ENCODE measurements at places on chromosomes 5 and 9. TPM values are rescaled to one million over a fixed set of nuclear protein-coding genes. Genes with fewer than 3 reads are reported as not detected.

DNA sequence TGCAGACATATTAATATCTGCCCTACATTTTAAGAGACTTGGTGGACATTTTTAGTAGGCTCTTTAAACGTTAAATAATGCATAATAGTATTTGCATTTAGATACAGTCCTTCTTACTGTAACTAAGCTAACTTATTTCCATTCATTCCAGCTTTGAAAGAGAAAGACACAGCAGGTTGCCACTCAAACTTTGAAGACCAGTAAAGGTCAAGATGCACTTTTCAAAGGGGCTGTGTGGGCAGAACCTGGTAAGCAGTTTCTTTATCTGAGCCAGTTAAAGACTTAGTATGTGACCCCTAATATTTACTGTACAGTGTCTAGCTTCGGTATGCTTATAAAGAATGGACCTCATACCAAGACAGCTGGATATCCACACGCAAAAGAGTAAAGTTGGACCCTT lies 20.8 kb downstream of the PLGRKT start:
- DNase-seq = no peak

The NFIB gene
- total RNA-seq = 8.9 TPM

DNA sequence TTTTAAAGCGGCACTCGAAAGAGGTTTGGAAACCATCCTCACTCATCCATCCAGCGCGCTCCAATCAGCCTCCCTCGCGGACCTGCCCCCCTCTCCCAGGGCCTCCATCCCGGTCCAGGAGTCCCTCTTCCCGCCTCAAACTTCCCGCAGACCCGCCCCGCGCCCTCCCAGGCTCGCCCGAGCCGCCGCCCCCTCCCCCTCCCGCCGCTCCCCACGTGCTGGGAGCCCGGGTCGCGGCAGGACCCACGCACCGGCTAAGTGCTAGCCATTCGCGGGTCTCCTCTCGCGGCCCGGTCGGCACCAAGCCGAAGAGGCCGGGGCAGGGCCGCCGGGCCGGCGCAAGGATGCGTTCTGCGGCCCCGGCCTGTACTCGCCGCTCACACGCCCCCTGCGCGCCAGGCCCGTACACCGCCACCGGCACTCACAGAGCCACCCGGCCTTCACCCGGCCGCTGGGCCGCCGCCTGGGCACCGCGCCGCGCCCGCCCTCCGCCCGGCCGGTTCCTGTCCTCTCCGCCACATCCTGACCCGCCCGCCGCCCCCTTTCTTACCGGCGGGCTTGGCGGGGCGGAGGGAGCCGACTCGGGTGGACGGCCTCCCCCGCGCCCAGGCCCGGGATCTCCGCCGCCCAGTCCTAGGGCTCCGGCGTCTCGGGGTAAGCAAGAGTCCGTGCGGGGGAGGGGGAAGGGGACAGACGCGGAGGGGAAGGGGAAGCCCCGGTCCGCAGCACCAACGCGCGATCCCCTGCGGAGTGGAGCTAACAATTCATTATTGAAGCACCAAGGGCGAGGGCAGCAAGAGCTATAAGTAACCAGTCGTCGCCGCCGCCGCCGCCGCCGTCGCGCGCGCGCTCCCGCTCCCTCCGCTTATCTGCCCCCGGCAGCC lies 576 bp downstream of the CHD1 start:
- peak; percentile 60 for DNase-seq

DNA sequence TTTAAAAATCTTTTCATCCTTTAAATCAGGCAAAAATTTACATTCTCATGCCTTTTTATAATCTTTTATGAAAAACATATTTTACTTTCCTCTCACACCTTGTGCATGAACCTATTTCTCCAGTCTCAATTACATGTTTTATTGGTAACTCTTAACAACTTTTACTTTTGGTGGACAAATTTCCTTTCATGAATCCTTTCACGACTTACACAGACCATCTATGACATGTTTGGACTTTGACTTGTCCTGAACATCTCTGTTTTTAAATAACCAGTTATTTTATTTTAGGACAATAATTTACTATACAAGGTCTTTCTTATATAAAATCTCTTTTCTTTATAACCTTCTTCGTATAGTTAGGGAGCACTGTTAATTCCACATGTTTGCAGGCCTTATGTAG lies 26.5 kb upstream of the MTMR12 start:
- no peak for DNase-seq

The EGR1 gene
- total RNA-seq = 6.2 TPM

The FOXD4 gene
- total RNA-seq = 0.19 TPM

DNA sequence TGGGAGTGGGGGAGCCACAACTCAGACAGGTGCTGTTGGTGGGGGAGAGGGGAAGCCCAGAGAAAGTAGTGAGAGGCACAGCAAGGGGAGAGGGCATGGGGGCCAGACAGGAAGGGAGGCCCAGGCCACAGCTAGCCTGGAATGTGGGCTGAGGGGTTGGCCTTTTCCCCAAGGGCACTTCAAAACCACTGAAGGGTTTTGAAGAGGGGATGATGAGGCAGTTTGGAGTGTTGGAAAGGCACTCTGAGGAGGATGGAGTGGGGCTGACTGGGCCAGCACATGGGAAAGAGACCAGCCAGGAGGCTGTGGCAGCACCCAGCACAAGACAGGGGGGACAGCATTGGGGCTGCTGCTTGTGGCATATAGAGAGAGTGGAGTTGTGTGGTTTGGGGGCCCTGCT lies 3.8 kb downstream of the PSD2 start:
- no peak for DNase-seq

DNA sequence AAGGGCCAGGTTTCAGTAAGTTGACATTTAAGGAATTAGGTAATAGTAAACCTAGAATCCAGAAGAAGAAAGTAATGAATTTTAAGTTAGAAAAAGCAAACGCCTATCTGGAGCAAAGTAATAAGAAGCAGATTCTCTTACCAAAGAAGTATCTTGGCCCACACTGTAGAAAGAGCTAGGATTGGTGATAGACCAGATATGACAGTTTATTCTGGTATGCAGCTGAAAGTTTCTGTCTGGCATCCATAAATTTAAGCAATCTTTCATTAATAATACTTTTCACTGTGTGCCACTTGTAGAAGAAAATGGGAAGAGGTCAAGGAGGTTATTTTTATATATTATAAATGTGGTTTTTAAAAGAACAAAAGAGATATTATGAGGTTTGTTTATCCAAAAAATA lies 3.0 kb downstream of the RECK start:
- DNase-seq = no peak

GRCh38 chr9:136700304-136700703 lies 12.1 kb upstream of the DIPK1B start:
- DNase-seq = no peak

DNA sequence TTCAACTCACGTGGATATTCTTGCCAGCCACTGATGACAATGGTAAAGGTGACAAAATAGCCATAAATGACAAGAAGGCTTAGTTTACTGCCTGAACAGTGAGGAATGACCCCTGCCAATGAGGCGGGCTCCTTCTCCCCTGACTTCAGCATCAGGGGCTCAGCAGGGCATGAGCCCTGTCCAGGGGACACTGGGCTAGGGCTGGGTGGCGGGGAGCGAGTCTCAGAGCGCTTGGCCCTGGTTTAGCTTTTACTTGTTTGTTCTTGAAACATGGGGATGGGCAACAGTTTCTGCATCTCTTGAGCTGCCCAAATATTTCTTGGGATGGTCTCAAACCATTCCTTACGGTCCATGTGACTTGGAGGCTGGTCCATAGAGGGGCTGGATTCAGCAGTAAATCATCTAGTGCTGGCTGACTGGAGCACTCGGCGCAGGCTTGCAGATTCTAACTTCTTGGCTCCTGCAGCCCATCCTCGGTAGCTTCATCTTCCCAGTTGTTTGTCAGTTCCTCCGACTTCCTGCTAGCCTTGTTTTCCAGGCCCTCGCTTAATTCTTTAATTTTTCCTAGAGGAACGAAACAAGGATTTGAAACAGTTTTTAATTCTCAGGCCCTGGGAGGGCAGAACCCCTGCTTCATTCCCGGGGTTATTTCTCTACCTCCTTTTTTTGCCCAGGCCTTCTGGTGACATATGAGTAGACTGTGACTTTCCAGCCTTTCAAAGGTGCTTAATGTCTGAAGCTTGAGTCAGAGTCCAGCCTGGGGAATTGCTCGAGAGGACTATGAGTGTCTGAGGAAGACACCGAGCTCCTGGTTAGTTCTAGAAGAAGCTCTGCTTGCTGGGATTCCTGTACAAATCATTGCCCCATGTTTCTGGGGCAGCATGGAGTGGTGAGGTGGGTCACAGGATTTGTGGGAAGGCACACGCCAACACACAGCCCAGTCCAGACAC lies 4.5 kb upstream of the HMCN2 start:
- DNase-seq = no peak

DNA sequence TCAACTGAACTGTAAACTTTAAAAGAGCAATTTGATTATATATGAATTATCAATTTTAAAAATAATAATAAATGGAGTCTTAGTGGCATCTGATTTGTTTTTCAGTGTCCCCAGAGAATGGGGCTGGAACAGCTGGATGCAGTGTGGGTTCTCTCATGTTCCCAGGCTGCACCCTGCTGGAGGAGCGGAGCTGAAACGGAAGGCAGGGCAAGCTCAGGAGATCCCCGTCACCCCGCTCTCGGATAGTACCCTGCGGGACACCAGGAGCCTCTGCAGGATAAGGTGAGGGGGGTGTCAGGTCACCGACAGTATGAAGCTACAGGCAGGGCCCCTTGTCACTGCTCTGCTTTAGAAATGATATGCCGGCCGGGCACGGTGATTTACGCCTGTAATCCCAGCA lies 57.3 kb downstream of the S1PR3 start:
- DNase-seq = no peak

DNA sequence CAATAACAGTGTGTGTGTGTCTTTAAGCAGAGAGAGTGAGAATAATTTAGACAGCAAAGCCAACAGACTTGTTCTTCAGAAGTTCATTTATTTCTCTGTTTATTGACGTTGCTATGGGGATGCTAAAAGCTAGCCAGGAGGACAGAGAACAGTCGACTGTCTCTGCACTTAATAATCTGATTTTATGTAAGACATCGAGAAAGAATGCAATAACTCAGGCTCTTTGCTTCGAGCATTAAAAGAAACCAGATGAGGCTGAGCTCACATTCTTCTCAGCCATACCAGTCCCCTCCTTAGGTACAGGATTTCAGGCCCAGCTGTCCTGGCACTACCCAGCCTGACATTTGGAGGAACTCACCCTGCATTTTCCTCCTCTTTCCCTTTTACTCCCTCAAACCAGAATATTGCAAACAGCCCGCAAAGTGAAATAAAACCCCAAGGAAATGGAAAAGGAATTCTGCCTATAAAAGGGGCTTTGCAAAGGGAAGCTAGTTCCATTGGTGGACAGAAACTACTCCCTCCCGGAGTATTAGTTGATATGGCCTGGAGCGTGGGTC lies 44.5 kb upstream of the DPYSL3 start:
- DNase-seq = peak; percentile 73

GRCh38 chr5:85345818-85346217 lies 961.1 kb upstream of the EDIL3 start:
- DNase-seq = no peak

- DNase-seq = no peak
Observed at GRCh38 chr9:106771608-106772007, 91.4 kb upstream of the ZNF462 start.

- no peak for DNase-seq
Observed at GRCh38 chr5:170078931-170079330, 26.8 kb upstream of the FOXI1 start.

- no peak for DNase-seq
Observed at GRCh38 chr5:79261897-79262296, 26.0 kb downstream of the JMY start.

DNA sequence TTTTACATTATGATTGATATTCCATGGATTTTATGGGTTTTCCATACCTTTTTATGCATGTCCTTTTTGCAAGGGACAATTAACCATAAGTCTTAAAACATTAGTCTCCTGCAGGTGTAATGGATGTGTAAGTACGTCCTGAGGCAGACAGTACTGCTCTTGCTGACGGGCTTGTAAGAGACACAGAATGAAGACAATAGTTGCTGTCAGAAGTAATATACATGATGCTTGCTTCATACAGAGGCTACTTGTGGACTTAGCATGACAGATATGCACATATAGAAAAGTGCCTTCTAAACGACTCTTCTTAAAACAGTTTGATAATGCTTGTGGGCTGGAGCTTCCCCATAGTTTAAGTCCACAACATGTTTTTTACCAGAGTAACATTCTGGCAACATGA lies 182.7 kb downstream of the SPATA31D1 start:
- DNase-seq = no peak

DNA sequence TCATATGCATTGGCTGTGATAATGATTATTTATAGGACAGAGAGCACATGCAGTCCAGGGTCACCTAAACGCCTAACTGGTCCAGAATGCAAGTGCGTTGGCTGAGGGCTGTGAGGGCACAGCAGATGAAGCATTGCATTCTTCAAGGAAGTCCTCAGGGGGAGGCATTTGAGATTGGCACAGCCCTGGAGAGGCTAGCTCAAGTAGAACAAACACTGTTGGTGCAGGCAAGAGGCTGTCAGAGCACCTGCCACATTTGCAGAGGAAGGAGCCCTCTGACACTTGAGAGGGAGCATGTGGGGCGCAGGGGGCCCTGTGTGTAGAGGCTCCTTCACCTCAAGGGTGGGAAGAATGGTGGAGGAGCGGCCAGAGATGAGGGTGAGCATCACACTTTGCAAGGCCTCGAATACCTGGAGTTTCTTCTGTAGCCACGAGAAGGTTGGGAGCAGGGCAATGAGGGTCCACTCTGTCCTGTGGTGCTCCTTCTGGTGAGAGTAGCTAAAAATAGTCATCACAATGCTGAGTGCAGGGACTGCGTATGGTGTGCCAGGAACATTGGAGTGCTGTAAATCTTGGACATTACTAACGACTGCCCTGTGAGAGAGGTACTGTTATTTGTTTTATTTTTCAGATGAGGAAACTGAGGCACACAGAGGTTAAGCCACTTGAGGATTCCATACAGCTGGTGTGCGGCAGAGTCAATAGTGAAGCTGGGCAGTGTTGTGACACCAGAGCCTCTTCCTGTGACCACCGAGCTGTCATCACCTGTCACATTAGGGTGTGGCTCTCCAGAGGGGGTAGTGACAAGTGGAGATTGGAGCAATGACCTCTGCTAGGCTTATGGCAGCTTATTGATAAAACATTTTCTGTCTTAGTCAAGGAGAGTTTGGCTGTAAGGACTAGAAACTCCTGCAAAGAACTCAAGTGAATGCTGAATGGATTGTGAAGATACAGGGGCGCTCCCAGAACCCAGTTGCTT lies 100.2 kb downstream of the PIP5K1B start:
- DNase-seq = no peak

The SMIM32 gene
- total RNA-seq = not detected

GRCh38 chr5:146962801-146963355 lies 84.3 kb upstream of the PPP2R2B start:
- peak; percentile 4 for DNase-seq

Measured in myocyte (in vitro differentiated cells).